Stimulated activated CD4-positive, alpha-beta T cell treated with anti-CD3 and anti-CD28 coated beads, TNF-alpha, amount 100 ng/mL, for 24 hours (primary cell): ENCODE measurements at places on chromosomes 11 and 22.

GRCh38 chr11:71948314-71949027 lies 19.6 kb downstream of the RNF121 start:
- DNase-seq: no peak

- DNase-seq: no peak
These were observed 1.0 kb downstream of the ARHGAP8 start for GRCh38 chr22:44753189-44754042.

GRCh38 chr11:108734283-108734682 lies 69.4 kb downstream of the DDX10 start:
- DNase-seq: no peak

DNA sequence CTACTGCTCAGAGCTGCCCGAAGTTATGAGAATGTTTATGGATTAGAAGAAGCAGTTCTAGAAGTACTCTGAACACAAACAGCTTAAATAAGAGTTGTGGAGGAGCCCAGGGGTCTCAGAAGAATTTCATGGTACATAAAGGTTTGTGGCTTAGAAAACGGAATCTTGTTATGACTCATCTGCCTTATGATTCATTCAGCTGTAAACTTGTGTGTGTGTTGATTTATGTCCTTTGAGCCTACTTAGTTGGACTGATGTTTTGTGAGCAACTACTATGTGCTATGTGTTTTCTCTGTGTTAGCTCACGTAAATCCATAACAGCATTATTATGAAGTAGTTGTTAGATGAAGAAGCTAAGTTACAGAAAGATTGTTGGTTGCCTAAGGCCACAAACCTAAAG lies 203.7 kb downstream of the PGR start:
- DNase-seq: no peak

GRCh38 chr22:27336151-27337090 lies 465.1 kb downstream of the MN1 start:
- DNase-seq: no peak

DNA sequence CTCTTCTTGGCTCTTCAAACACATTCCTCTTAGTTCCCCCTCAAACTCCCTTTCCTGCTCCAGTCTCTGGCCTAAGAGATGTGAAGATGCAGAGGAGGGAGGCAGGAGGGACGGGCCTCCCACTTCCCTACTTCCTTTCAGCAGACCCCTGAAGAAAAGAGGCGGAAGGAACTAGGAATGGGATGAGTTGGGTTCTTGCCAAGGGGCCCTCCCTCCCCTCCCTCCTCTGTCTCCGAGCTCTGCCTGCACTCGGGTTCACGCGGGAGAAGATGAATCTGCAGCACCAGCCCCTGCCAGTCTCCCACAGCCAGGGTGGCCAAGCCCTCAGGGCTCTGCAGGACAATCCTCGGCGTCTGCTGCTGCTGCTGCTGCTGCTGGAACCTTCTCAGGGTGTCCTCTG lies 24.3 kb upstream of the PKNOX2 start:
- no peak for DNase-seq

DNA sequence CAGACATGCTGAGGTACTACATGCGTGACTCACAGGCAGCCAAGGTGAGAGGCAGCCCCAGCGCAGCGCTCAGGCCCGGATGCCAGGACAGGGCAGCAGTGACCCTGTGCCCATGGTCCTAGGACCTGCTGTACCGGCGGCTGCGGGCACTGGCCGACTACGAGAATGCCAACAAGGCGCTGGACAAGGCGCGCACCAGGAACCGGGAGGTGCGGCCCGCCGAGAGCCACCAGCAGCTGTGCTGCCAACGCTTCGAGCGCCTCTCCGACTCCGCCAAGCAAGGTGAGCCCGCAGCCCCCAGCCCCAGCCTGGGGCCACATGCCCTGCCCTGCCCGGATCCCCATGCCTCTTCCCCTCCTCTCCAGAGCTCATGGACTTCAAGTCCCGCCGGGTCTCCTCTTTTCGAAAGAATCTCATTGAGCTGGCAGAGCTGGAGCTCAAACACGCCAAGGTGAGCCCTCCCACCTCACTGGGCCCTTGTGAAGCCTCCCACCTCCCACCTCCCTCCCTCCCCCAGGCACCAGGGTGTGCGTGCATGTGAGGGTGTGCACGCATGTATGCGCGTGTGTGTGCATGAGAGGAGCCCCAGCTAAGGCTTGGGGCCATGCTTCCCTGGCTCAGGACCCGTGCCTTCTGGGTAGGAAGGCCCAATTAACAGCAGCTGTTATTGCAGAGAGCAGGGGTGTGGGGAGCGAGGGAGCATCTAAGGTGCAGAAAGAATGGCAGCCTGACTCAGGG lies 5.3 kb downstream of the CFL1 start:
- DNase-seq: no peak

- DNase-seq: no peak
These were observed 5.3 kb downstream of the TYR start for GRCh38 chr11:89182773-89183518.

- DNase-seq: peak; percentile 86
These were observed 29.2 kb upstream of the PLET1 start for GRCh38 chr11:112289588-112290492.

DNA sequence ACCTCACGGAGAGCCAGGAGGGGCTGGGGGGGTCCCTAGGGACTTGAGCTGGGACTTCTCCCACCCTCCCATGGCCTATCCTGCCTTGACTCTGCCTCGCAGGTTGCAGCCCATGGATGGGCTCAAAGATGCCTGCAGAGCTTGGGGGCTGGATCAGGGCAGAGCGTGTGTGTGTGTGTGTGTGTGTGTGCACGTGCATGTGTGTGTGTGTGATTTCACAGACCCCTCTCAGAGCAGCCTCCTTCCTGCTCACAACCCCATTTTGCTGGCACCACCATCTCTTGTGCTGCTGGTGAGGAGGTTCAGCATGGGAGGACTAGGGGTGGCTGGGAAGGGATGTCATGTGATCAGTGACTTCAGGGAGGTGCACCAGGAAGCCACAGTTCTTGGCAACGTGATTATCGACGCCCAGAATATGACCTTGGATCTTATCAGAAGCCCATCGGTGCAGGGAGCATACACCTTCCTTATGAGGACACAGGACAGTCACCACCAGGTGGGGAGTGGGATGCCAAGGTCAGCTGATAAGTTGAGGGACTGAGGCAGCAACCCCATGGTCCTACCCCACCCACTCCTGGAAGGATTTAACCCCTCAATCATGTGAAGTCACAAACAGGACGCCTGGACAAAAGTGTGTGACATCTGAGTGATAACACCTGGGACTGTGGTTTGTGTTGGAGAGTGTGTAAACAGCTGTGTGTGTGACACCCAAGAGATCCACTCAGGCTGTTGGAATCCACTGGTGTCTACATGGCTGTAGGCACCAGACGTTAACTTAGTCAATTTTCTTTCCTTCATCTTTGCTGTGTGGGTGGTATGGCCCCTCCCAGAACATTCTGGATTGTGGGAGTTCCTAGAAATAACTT lies 1.8 kb upstream of the NAALADL1 start:
- DNase-seq: no peak

GRCh38 chr11:65896034-65896999 lies 3.9 kb downstream of the FOSL1 start:
- no peak for DNase-seq

DNA sequence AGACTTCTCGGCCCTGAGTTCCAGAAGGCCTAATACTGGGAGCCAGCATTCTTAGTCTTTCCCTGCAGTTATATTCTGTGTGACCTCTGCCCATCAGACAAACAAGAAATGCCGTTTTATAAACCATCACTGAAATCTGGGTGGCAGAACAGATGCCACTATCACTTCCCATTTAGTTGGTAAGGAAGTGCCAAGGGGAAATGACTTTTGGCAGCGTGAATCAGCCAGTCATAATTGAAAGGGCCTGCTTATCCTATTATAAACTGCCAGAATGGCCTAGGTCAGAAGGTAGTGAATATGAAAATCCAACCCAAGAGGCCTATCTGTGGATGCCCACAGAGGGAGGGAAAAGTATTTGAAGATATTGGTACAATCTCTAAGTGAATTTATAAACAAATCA lies 646.8 kb upstream of the CCDC90B start:
- DNase-seq: no peak

- no peak for DNase-seq
These were observed 8.1 kb downstream of the RRM1 start for GRCh38 chr11:4102711-4103110.

- DNase-seq: no peak
These were observed 2193.4 kb upstream of the RAG2 start for GRCh38 chr11:38791346-38791961.

DNA sequence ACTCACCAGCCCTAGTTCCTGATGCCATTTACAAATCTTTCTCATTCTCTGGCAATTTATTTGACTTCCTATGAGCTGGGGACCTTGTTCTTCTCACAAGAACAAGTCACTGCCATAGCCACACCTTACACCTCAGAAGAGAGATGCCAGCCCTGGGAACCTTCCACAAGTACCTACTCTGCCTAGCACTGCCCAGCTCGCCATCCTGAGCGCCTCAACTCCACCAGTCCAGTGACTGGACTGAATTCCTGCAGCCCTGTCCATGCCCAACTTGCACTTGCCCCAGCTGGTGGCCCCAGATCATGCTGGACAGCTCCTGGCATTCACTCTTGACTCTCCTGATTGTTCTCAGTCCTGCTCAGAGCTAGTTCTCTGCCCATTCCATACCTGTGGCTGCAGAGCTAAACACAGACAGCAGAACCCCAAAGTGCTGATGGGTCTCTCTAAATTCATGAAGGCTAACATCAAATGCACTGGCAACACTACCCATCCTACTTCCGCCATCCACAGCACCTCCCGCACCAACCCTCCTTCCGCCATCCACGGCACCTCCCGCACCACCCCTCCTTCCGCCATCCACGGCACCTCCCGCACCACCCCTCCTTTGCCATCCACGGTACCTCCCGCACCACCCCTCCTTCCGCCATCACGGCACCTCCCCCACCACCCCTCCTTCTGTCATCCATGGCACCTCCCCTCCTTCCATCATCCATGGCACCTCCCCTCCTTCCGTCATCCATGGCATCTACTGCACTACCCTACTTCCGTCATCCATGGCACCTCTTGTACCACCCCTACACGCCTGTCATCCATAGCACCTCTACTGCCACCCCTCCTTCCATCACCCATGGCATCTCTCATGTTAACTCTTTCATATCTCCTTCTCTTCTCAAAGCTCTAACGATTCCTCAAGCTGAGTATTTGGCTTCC lies 23.6 kb upstream of the SLC25A1 start:
- no peak for DNase-seq

GRCh38 chr22:50255099-50255498 lies 4.0 kb upstream of the HDAC10 start:
- DNase-seq: no peak

DNA sequence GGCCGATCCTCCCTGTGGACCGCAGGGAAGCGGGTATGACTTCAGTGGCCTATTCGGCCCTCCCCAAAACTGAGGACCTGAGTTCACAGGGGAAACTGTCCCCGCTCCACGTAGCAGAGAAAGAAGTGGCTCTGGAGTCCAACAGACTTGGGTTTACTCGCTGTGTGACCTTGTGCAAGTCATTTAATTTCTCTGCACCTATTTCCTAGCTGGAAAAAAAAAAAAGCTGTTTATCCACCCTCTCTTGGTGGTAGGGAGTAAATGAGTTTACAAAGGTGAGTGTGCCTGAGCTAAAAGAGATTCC lies 2.2 kb downstream of the SPON1 start:
- no peak for DNase-seq

DNA sequence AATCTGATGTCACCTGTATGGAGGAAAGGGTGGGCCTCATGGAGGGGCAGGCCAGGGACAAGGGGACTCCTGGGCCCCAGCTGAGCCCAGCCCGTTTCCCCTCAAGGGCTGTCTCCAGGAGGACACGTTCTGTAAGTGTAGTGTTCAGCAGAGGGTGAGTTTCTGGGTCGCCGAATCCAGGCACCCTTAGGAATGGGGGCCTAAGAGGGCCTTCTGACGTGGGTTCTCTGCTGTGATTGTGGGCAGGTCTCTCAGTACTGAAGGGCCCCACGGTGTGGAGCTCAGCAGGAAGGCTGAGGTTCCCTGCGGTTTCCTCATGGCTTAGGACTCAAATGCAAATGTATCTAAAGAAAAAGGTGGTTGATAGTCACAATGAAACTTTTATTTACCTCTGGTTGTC lies 6.5 kb downstream of the PTDSS2 start:
- DNase-seq: no peak

- no peak for DNase-seq
These were observed 87.3 kb downstream of the ARHGAP8 start for GRCh38 chr22:44839721-44840120.

GRCh38 chr22:31945971-31946680 lies 1.8 kb downstream of the YWHAH start:
- DNase-seq: no peak

GRCh38 chr11:70210051-70210501 lies 7.0 kb downstream of the FADD start:
- DNase-seq: no peak

DNA sequence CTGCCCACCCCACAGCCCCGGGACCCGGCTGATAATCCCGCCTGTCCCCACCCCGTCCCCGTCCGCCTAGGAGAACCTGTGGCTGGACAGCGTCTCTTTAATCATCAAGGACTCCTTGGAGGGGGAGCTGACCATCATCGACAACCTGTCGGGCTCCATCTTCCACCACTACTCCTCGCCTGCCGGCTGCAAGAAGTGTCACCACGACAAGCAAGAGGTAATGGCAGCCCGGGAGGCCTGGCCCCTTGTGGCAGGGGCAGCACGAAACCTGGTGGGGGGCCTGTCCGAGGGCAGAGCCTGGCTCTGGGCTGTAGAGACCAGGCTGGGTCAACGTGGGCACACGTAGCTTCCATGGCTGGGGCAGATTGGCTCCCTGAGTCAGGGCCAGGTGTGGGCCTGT lies 109.1 kb downstream of the CACNA1I start:
- no peak for DNase-seq

GRCh38 chr11:33211153-33211552 lies 46.0 kb upstream of the HIPK3 start:
- no peak for DNase-seq

DNA sequence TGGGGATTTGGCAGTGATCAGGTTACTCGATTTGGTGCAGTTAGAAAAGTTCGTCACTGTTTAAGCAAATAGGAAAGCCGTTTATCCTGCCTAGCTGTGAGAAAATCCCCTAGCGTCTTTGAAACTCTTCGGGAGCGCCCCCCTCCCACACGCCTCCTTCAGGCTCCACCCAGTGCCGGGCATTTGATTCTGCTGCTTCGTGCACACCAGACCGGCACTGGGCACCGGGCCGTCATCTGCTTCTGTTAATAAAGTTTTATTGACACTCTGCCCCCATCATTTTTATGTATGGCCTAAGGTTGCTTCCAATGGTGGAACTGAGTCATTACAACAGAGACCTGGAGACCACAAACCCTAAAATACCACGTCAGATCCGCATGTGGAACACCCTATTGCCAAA lies 50.9 kb downstream of the IGF2 start:
- DNase-seq: no peak

GRCh38 chr11:58125469-58125868 lies at the start of gene OR9I1:
TSS of gene OR9I1 (minus strand) at chr11:58125530. CDS start at chr11:58119444, 6,086 bp downstream.
- DNase-seq: no peak

- peak; percentile 65 for DNase-seq
These were observed 91.0 kb downstream of the FEZ1 start for GRCh38 chr11:125404811-125405790.
